ENCODE measurements at places on chromosomes 1 and 21.
A peak's percentile ranks its signal among the peaks of the same experiment; 100 is the strongest.

GRCh38 chr21:36792505-36792967 lies 93.6 kb downstream of the SIM2 start:
- DNase-seq = no peak

- no peak for DNase-seq
These were observed at the start of gene KRTAP10-8 for GRCh38 chr21:44612029-44612486. TSS of gene KRTAP10-8 (plus strand) at chr21:44612079. CDS start at chr21:44612101, 22 bp downstream.

DNA sequence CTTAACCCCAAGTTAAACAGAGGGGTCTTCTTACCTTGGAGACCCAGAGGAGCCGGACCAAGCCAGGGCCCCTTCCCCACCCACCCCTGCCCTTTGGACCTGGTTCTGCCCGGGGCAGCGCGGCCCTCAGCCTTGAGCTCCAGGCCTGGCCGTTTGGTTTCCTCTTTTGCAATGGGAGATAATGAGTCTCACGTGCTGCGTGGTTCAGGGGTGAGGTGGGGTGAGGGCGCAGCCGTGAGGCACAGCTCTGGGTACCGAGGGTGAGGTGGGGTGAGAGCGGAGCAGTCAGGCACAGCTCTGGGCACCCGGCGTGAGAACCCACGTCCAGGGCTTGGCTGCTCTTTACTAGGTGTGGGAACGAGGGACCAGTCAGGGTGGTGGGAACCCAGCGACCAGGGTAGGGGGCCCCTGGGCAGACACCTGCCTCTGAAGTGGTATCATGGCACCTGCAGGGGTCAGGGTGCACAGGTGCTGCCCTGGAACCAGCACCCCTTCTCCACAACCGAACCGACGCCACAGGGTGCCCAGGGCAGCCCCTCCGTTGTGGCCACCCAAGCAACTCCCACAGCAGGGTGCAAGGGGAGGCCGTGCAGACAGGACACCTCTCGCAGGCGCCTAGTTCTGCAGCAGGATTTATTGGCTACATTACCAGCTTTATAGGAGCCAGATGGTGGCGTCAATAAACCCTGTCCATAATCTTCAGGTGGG lies 182.2 kb downstream of the PRDM16 start:
- DNase-seq = peak; percentile 17

- DNase-seq = no peak
These were observed 75.5 kb upstream of the ATP5PO start for GRCh38 chr21:33991133-33991532.

- no peak for DNase-seq
These were observed 74.3 kb upstream of the NBL1 start for GRCh38 chr1:19569786-19570185.

DNA sequence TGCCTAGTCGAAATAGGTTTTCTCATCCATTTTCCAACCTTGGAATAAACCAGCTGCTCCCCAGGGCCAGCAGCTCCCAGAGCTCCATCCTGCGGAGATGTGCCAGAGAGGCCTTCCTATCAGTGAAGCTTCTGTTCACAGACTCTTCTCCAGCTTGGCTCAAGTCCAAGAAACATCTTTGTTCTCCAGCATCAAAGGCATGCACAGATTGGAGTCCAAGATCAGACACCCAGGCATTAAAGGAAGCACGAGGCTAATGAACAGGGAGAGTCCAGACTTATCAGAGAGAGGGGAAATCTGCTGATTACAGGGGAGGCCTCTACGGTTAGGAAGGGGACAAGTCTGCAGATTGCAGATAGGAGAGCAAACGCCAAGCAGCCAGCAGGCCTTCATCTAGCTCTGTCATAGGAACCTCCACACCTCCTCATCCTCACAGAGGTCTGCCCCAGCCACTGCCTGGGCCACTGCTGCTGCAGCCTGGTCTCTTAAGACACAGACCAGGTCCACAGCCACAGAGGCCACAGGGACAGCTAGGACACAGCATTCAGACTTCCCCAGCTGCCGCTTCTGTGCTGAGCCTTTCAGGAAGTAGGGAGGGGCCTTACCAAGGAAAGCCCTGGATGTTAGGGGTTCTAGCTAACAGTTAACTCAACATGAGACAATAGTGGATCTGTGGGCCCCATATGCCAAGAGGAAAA lies 3.4 kb downstream of the PRR9 start:
- DNase-seq = peak; percentile 42

DNA sequence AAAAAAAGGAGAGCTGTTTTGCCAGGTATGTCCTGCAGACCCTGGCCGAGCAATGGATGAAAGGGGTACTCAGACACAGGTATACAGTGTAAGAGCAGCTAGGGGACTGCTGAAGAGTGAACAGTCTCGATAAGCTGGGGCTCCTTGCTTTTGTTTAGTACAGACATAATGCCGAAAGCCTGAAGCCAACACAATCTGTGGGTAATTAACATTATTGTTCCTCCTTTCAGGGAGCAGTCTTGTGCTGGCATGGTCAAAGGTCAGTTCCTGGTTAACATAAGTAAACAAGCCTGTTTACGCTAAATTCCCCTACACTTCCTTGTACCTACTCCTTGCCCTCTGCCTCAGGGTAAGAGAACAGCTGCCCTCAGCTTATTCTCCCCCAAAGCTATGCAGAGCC lies 272.3 kb upstream of the ST6GALNAC5 start:
- DNase-seq = no peak

- peak; percentile 37 for DNase-seq
These were observed 45.7 kb downstream of the CDCP2 start for GRCh38 chr1:54107131-54107530.

GRCh38 chr1:36657826-36658225 lies 175.1 kb upstream of the CSF3R start:
- DNase-seq = no peak

GRCh38 chr1:18913065-18913835 lies 10.9 kb upstream of the ALDH4A1 start:
- peak; percentile 68 for DNase-seq

DNA sequence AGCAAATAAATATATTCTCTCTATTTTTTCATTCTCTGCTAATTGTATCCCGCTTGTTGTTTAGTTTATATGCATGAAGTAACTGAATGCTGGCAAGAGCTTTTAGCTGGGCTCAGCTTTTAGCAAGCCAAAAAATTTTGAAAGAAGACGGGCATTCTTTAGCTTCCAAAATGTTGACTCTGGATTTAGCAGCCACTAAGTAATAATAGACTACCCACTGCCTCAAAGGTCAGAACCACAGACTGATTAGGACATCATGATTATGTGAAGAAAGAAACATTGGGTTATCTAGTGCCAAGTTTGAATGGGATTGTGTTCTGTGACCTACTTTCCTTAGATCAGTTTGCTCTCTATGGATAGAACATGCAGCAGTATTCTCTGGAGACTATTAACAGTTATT lies 80.3 kb upstream of the DPH5 start:
- DNase-seq = no peak

DNA sequence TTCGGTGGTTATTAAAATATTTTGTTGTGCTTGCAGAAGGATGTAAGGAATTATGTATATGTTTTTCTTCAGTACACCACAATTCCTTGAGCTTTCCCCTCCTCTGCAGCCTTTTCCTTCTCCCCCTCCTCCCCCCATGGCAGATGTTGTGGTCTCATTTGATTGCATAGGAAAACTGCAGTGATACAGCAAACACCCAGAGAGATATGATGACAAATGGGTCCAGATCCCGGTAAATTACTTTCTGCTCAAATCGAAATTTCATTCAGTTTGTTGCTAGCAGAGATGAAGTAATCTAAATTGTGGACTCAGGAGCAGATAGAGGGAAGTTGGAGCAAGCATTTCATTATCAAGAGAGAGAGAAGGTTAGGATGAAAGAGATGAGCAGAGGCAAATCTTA lies 9.9 kb downstream of the LMO4 start:
- no peak for DNase-seq

DNA sequence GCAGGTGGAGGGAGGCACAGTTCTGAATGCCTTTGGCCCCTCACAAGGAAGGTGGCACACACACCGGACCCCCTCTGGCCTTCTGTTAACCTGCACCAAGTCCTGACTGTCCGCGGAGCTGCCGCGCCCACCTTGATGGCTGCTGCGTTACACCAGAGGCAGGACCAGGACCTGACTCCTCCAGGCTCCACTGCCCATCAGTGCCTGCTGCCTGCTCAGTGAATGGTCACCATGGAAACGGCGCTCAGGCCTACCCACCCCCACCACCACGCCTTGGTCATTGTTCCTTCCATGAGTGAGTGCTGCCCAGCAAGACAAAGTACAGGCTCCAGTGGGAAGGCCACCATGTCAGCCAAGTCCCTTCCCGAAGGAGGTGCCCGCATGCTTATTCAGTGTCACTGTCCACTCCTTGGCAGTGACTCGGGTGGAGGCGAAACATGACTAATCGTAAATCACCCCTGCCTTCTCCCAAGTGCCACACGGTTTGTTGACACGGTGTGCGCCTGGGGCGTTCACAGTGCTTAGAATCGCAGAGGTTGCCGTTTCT lies 57.3 kb downstream of the SLC37A1 start:
- DNase-seq = no peak

DNA sequence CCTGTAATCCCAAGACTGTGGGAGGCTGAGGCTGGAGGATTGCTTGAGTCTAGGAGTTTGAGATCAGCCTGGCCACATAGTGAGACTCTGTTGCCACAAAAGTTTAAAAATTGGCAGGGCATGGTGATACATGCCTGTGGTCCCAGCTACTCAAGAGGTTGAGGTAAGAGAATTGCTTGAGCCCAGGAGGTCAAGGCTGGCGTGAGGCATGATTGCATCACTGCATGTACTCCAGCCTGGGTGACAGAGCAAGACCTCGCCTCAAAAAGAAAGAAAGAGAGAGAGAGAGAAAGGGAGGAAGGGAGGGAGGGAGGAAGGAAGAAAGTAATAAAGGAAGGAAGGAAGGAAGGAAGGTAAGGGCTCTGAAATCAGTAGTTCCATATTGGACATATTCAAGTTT lies 25.0 kb downstream of the GLUL start:
- DNase-seq = no peak

DNA sequence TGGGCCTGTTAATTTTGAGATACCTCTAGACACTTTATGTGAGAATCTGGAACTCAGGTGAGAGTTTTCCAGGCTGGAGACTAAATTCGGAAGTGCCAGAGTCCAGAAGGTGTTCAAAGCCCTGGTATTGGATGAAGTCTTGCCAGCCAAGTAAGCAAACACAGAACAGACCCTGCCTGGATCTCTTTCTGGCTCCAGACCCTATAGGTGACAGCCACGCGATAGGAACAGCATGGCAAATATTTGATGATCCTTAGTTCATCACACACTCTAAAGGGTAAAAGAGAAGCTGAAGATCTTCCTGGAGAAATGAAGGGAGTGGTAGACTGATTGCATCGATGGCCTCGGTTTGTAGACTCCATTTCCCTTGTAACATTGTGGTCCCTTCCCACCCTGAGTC lies 30.7 kb downstream of the SLC1A7 start:
- no peak for DNase-seq

DNA sequence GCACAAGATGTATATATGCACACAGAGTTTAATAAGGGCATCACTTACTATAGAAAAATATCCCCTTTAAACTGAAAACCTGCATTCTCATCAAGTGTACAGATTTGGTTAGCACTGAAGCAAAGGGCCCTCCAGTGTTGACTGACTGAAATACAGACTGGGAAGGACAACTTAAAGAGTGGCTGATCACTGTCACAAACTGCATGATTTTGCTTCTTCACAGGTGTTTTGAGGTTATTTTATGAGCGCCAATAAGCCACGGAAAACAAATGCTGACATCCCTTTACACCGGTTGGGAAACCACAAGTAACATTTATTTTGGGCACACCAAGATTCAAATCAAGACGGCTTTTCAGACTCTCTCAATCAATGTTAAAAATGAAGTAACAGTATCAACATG lies 30.9 kb upstream of the RAP1GAP start:
- no peak for DNase-seq

DNA sequence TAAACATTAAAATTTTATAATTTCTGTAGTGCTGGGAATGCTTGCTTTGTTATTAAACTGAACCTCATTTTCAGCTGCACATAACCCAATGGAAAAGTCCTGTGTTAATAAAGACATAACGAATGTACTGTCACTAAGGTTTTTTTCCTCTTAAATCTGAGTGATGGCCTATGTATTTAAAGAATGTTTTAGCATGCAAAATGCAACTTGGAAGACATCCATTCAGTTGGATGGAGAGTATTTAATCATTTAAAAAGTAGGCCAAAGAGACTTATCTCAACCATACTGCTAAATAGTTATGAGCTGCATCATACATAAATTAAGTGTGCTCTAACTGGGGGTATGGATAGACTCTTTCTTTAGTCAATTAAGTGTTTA lies 48.5 kb downstream of the RWDD3 start:
- DNase-seq = no peak

- DNase-seq = no peak
These were observed 23.5 kb downstream of the KCNT2 start for GRCh38 chr1:196584696-196585095.

GRCh38 chr1:24853649-24854048 lies 76.4 kb downstream of the RUNX3 start:
- no peak for DNase-seq

- DNase-seq = no peak
These were observed 1202.3 kb downstream of the NCAM2 start for GRCh38 chr21:22200378-22201092.

DNA sequence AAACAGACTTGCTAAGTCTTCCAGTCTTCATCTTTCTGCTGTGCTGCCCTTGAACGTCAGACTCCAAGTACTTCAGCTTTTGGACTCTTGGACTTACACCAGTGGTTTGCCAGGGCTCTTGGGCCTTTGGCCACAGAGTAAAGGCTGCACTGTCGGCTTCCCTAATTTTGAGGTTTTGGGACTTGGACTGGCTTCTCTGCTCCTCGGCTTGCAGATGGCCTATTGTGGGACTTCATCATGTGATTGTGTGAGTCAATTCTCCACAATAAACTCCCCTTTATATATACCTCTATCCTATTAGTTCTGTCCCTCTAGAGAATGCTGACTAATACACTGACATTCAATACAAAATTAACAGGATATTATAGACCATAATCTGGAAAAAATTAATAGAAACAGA lies 628.1 kb downstream of the PLPP3 start:
- no peak for DNase-seq

DNA sequence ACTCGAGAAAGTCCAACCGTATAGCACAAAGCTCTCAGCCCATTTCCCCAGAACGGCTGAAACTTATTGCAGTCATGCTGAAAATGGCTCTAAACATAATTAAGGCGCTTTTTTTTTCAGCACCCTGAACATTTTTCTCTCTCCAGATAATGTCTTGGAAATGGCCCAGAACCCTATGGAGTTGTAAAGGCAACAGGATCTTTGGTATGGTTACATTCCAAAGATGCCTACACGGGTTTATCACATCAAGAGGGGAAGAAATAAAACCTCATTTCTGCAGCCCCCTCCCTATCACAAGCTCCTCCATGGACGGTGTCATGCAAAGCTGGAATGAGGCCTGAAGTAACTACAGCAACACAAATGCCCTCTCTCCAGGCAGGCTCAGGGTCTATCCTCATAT lies 126.4 kb upstream of the GALNT2 start:
- DNase-seq = no peak

- DNase-seq = no peak
These were observed 73.1 kb downstream of the PRKAB2 start for GRCh38 chr1:147099192-147099591.

GRCh38 chr21:44366586-44367211 lies 13.3 kb downstream of the TRPM2 start:
- no peak for DNase-seq

All from common myeloid progenitor, CD34-positive (primary cell).